CD4-positive, alpha-beta T cell treated with Interleukin-1 beta for 1 hour (primary cell): ENCODE measurements at places on chromosomes 5 and 9.
A peak's percentile ranks its signal among the peaks of the same experiment; 100 is the strongest.

- DNase-seq = no peak
Measured at GRCh38 chr9:68728731-68729130, 23.7 kb downstream of the PIP5K1B start.

GRCh38 chr9:98607152-98607551 is 101.6 kb downstream of the GABBR2 start:
- DNase-seq = no peak

DNA sequence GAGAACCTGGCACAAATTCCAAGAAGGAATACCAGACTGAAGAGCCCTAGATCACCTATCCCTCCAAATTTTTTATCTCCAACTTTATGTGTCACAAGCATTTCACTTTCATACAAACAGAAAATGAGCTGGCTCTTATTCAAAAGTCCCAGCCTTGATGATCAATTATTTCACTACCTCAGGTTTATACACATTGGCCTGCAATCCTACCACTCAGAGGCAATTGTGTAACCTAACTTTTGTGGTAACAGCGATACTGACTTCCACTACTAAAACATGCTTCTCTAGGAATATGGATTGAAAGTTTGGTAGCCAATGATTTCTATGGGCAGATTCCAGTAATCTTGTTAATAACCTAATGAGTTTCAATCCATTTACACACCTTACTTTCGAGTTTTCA is 10.5 kb downstream of the RNF38 start:
- no peak for DNase-seq

DNA sequence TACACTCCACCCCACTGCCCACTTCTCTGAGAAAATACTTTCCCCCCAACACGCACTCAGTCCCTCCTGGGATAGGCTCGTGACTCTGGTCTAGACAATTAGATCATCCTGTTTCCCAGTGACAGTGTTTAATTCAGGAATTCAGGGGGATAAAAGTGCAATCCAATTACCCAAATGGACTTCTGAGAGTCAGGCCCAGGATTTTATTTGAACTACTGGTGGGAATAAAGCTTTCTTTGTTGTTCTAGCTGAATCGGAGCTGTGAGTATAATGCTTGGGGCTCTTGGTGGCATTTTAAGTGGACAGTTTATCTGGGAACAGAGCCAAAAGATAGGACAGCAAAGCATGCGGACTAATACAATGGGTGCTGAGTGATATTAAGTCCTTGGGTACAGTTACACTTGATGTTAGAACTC is 683.3 kb downstream of the MAT2B start:
- DNase-seq = no peak

- no peak for DNase-seq
Measured at GRCh38 chr5:94389515-94389899, 228.9 kb downstream of the KIAA0825 start.

DNA sequence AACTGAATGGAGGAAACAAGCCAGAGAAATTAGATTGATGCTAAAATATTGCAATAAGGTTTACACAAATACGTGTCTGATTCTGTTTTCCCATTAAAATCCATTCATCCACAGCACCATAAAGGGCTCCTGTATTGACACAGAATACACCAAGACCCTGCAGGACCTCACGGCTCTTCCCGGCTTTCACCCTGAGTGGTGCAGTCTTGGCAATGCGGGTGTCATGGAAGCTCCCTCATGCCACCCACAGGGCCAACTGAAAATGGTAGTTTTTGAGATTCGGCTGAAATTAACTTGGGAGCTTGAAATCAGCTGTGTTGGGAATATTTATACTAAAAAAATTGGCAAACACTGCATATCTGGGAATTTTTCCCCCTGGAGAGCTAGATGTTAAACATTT is 17.3 kb upstream of the EXOC3 start:
- DNase-seq = no peak

- no peak for DNase-seq
Measured at GRCh38 chr5:542319-543311, 18.4 kb upstream of the SLC9A3 start.

- DNase-seq = no peak
Measured at GRCh38 chr9:137308057-137308619, 6.1 kb upstream of the NRARP start.

DNA sequence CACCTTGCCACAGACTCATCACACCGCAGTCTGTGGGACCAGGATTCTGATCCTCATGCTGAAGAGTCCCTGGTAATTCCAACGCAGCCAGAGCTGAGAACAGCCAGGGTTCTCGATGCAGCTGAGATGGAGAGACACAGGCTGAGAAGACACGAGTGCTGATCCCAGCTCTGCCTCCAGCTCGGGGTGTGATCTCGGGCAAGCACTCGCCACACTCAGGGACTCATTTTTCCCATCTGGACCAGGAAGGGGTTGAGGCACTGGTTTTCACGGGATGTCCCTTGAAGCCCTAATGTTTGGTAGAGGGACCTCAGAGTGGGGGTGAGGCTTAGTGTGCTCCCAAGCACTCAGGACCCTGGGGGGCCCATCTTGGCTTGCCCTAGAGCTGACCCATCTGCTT is 200.4 kb downstream of the CDK5RAP2 start:
- DNase-seq = no peak

- DNase-seq = no peak
Measured at GRCh38 chr5:96743065-96743768, 64.5 kb downstream of the ERAP1 start.

GRCh38 chr5:52997424-52997823 is 8.3 kb downstream of the ITGA2 start:
- no peak for DNase-seq

DNA sequence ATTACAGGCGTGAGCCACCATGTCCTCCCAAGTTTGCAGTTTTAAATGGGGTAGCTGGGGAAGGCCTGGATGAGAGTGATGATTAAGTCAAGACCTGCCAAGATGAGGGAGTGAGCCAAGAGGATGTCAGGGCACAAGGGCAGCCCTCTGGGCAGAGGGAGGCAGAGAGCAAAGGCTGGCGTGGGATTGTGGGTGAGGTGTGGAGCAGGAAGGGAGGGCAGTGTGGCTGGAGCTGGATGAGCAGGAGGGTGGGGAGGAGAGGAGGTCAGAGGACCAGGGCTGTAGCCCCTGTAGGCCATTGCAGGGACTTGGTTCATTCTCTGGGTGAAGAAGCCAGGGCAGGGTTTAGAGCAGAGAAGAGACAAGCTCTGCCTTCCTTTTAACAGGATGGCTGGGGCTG is 53.7 kb upstream of the CTNNA1 start:
- DNase-seq = no peak

DNA sequence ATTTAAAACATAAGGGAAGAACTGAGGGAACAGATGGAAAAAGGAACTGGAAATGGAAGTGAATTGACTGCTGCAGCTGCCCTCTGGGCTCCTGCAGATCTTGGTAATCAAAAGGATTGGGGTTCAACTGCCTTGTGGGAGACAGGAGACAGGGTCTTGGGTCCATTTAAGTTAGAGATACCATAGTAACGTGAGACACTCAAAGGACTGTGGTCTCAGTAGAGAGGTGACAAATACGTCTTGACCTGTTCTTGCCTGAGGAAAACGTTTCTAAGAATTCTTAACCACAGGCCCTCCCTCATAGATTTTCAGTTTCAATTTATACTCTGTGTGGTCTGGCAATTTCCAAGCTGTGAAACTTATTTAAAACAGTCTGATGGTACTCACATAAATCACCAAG is 100.8 kb upstream of the DHFR start:
- DNase-seq = peak; percentile 62

GRCh38 chr5:126519637-126520592 is 75.1 kb downstream of the ALDH7A1 start:
- no peak for DNase-seq

DNA sequence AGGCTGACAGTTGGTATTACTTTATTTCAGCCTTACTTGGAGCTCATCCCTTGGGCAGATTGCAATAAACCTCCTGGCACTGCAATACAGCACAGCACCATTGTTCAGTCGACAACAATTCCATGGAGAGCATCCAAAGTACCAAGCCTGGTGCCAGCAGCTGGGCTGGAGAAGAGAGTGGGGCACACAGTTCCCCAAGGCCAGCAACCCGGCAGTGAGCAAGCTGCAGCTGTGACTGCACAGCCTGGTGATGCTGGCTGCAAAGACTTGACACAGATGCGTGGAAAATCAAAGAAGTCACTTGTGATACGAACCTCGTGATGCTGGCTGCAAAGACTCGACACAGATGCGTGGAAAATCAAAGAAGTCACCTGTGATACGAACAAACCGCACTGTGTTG is 125.4 kb downstream of the ATPSCKMT start:
- DNase-seq = no peak

GRCh38 chr9:125523681-125524080 is 183.3 kb downstream of the MAPKAP1 start:
- no peak for DNase-seq
